ENCODE measurements at places on chromosomes 7 and 10.

DNA sequence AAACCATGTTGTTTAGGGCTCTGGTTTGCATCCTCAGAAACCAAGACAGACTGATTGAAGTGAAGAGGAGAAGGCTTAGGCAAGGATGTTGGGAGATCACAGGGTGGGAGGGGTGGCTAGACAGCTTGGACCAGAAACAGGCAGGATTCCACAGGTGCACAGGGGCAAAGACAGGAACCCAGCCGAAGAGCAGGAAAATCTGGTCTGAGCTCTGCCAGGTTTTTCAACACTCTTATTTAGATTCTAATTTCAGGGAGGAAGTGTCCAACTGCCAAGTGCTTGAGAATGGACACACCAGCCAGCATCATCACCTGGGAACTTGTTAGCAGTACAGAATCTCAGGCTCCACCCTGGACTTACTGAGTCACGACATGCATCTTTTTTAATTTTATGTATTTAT is 93.8 kb downstream of the MARCHF5 start:
- DNase-seq: no peak

DNA sequence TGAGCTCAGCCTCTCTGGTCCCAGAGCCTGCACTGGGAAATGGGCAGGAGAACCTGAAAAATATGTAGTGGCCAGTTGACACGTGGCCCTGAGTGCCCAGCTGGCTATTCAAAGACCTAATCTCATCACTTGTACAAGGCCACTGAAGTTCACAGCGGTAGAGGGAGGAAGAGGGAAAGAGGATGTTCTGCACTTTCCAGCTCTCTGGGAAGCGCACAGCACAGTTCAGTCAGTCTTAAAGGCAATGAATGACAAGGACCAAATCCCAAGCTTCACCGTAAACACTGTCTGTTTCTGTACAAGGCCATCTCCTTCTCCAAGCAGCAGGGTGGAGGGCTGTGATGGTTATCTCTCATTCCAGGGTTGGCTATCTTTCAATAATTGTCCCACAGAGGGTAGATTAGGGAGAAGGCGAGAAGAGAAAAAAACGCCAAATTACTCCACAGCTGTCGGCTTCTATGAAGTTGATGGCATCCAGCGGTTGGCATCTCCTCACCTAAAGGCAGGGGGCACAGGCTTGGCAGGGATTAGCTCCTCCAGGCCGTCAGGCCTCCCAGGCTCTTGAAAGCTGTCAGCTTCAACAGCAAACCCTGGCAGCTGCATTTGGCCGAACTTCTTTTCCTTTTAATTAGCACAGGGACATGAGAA is 10.6 kb downstream of the SFMBT2 start:
- DNase-seq: no peak

- no peak for DNase-seq
These were observed 34.1 kb downstream of the ELFN1 start for GRCh38 chr7:1703871-1704810.

GRCh38 chr10:131453721-131454634 is 142.5 kb upstream of the TCERG1L start:
- peak; percentile 22 for DNase-seq

GRCh38 chr10:112148331-112148730 is 35.2 kb downstream of the GPAM start:
- DNase-seq: no peak

DNA sequence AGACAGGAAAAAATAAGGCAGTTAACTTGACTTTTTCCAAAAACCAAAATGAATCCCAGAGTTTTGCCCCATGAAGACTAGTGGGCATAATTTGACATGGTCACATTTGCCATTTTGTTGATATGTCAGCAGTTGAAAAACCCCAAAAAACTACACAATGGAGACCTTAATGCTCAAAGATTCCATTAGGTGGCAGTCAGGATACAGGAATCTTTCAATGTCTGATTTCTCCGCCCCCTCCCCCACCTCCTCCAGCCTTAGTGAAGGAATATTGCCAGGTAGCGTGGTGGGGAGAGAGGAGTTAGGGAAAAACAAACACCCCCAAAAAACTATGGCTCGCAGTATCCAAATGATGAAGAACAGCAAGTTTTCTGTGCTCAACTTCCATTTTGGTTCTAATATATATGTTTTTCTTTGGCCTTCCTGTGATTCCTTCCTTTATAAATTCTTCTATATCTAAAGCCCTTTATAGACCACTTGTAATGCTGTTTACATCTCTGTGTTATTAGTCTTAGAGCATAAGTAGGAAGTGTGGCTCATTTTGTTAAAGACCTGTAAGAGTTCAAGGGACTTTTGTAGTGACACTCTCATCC is 6.7 kb upstream of the SMNDC1 start:
- peak; percentile 46 for DNase-seq

GRCh38 chr10:64076322-64076940 is 555.2 kb downstream of the REEP3 start:
- no peak for DNase-seq

- no peak for DNase-seq
These were observed 51.0 kb downstream of the PTTG1IP2 start for GRCh38 chr7:90520484-90520883.

- DNase-seq: no peak
These were observed 240.0 kb downstream of the PHTF2 start for GRCh38 chr7:78038465-78039080.

DNA sequence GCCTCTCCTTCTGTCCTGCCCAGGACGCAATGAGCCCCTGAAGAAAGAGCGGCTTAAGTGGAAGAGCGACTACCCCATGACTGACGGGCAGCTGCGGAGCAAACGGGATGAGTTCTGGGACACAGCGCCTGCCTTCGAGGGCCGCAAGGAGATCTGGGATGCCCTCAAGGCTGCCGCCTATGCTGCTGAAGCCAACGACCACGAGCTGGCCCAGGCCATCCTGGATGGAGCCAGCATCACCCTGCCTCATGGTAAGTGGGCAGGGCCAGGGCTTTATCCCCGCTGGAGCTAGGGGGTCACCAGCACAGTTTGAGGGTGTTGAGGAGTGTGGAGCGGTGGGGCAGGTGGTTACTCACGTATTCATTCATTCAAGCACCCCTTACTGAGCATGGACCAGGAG is 4.7 kb upstream of the ANKRD2 start:
- DNase-seq: no peak

DNA sequence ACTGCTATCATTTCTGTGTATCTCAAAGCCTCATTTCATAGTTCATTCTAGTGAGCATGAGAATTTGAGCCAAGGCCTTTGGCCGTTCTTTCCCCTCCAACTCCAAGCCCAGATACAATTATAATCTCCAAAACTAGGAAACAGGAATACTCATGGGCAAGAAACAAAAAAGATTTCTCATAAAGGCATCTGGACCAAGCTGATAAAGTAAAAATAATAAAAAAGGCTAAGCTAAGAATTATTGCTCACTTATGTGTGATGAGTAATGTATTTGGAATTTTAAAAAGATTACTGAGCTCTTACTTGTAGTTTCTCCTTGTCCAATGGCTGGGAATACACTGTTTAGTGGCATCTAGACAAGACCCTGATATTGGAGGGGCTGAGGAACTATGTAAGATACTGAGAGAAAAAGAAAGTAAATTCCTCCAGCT is 196.4 kb upstream of the POM121L12 start:
- DNase-seq: no peak

- no peak for DNase-seq
These were observed 877.6 kb downstream of the LRMDA start for GRCh38 chr10:76309070-76309469.

DNA sequence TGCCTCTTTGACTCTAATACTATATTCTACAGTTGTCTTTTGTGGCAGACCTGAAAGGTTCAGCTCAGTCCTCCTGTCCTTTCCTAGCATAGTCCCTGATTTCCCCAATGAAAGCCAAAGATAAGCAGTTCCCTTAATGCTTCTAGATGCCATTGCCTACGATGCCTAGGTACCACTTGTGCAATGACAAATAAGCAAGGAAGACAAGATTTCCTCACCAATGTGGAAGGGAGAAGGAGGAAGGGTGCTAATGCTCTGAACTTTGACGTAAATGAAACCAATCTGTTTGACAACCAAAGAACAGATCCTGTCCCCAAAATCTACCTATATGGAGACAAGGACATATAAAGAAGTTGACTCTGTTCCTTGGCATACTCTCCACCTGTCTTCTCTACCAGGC is 393.3 kb downstream of the KCNMA1 start:
- DNase-seq: no peak

DNA sequence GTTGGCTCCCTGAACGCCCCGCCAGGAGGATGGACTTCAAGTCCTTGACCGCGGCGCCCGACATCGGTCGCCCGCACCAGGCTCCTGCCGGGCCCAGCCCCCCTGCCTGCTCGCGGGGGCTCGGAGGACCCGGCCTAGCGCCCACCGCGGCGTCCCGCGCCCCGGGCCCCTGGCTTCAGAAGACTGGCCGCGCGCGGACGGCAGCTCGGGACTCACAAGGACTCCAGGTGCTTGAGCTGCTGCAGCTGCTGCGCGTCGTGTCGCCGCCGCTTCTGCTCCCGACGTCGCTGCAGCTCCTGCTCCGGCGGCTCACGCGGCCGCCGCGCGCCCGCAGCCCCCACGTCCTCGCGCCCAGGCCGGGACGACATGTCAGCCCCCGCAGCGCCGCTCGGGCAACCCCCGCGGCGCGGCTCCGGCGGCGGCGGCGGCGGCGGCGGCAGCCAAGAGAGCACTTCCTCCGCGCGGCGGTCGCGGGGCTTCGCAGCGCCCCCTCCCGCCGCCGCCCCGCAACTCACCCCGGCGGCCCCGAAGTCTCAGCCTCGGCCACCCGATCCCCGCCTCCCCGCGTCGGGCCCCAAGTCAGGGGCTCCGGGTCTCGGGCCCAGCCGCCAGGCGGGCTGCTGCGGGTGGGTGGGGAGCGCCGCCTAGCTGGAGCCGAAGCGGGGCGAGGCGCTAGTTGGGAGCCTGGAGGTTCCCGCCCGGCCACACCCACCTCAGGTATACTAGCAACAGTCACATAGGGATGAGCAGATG is at the start of gene RP9:
TSS of gene RP9 (minus strand) at position 400 of the 753 bp plus-strand sequence. CDS start at position 368, 32 bp downstream.
- DNase-seq: peak; percentile 87

DNA sequence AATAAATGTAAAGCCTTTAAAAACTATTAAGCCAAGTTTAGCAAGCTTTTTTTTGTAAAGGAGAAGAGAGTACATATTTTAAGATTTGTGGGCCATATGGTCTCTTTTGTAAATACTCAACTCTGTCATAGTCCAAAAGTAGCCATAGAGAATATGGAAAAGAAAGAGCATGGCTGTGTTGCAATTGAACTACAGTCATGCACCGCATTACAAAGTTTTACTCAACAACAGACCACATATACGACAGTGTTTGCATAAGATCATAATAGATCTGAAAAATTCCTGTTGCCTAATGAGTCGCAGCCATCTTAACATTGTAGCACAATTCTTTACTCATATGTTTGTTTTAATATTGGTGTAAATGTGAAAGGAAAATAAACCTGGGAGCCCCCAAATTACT is 440.8 kb downstream of the HTR7 start:
- no peak for DNase-seq

Data from endothelial cell (in vitro differentiated cells).